ENCODE measurements at places on chromosomes 7 and 10.

- peak; percentile 73 for DNase-seq
Measured at GRCh38 chr7:25031007-25031406, 51.0 kb upstream of the OSBPL3 start.

DNA sequence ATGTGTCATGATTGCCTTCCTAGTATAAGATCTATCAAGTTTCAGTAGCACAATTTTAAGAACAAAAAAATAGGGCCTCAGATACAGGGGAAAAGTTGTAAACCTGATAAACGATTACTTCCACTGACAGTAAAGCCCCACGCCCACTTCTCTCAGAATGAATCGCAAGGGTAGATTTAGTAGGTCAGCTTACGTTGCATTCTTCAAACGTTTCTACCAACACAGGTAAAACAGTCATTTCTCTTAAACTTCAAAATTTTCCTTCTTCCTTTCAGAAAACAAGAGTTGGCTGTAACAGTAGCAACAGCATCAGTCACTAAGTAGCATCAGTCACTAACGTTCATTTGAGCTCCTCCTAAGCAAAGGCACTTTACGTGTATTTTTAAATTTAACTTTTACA is 221.5 kb downstream of the ADAM12 start:
- no peak for DNase-seq

- DNase-seq, result peak; percentile 87
Measured at GRCh38 chr7:20596653-20597052, 18.8 kb upstream of the ABCB5 start.

- no peak for DNase-seq
Measured at GRCh38 chr10:43192884-43193283, 54.6 kb downstream of the CSGALNACT2 start.

GRCh38 chr10:108753326-108753725 is 1170.0 kb downstream of the XPNPEP1 start:
- no peak for DNase-seq

DNA sequence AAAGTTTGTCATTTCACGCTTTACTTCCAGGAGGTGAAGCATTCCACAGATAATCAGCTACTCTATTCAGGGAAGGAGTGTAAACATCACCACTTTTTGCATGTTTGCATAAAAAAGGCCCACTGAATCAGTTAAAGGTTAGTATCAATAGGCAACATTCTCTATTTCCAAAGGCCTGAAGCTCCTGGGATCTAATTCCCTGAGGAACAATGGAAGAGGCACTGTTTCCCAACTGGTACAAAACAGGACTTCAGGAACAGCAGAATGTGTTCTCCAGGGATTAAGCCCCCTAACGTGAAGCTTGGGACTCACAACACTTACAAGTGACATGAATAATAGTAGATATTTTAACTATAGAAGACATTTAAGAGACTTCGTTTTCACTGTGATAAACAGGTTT is 6.1 kb downstream of the LRRN3 start:
- DNase-seq, result no peak

DNA sequence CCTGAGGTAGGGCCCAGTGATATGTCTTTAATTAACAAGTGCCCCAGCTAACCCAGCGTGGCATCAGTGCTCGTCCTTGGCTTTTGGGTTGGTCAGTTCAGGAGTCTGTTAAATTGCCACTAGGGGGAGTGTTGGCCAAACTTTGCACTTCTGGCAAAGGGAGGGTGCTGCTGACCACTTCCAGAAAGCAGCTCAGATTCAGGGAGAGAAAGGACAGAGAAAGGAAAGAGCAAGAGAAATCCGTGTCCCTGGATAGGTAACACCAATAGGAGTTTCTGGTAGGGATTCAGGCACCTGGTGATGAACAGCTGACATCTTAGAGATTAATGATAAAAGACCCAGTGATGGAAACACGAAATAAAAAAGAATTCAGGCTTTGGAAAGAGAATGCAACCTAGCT is 243.1 kb upstream of the AOAH start:
- peak; percentile 58 for DNase-seq

- peak; percentile 47 for DNase-seq
Measured at GRCh38 chr10:123021517-123021916, 12.7 kb downstream of the ACADSB start.

GRCh38 chr10:71719042-71719441 is 536 bp downstream of the C10orf105 start:
- DNase-seq, result no peak

DNA sequence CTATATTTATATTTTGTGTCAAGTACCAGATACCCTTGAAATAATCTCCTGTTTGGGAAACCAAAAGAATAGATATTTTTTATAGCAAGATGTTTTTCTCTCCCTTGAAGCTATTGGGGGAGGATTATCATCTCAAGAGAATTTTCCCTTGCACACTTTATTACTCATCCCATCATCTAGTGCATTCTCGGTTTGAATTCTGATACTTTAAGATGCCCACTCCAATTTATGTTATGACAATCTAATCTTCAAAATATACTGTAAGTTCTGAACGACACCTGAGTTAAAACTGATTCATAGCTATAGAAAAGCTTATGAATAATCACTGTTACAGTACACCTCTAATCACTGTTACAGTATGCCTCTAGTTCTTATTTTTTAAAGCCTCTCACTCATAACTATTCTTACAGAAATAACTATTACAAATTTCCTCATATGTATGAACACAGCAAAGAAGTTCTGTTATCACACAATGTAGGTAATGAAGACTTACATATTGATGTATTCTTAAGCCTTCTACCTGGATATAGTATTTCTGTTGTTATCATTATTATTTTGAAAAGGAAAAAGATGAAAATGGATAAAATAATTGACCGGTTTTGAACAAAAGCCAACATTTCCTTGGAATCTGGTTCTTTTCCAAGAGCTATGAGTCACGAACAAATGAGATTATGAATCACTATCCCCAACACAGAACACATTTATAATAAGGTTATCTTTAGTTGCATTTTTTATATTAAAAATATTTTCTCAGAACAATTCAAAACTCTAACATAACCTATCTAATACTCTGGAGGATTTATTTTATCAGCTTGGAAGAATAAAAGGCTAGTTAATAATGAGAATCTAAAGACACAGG is 72.3 kb upstream of the FAM13C start:
- peak; percentile 55 for DNase-seq

DNA sequence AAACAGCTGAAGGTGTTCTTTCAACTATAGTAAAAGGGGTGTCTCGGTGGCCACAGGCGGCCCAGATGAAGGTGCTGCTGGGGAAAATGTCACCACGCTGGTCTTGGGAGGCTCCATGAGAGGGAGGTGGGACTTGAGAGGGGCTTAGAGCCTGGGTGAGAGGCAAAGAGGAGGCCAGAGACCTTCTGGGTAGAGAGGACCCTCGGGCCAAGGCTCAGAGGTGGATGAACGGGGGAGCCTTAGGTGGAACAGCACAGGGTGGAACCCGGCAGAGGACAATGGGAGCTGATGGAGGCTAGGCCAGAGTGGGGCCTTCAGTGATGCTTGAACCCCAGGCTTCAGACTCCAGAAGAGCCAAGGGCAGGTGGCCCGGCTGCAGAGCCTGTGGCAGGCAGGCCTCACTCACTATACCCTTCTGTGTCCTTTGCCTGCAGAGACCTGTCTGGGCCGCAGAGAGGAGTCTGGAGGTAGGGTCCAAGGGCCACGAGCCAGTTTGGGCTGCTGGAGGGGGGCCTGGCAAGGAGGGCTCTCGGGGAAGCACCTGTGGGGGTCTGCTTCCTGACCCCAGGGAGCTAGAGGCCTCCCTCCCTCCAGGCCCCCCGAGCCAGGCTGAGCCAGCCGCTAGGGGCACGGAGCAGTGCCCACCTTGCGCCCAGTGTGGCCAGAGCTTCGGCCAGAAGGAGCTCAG is 32.1 kb downstream of the ZNF783 start:
- no peak for DNase-seq

GRCh38 chr10:131546086-131546810 is 234.7 kb upstream of the TCERG1L start:
- DNase-seq, result no peak
